ENCODE measurements at places on chromosomes 11 and 22.
A peak's percentile ranks its signal among the peaks of the same experiment; 100 is the strongest.

GRCh38 chr22:32204856-32205722 lies at the start of gene RFPL2:
Gene RFPL2, minus strand, starts transcription at chr22:32205073. Its CDS starts 2,622 bp downstream, at chr22:32202451.
- DNase-seq = no peak

- no peak for DNase-seq
Measured at GRCh38 chr11:61004761-61005181, 33.3 kb downstream of the CD6 start.

DNA sequence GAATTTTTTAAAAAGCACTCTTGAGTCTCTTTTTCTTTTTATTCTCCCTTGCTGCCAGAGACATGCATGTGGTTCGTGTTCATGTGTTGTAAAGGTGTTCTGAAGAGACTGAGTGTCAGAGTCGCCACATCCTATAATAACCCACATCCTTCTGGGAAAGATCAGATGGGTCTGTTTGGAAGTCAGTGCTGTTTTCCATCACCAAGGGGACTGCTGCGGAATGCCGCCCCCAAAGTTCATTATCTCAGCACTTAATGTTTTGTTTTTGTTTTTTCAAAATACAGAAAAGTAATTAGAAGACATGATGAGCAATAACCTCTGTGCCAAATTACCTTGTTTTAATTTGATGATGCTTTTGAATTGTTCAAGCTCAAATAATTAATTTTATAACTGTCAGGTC lies 56.9 kb upstream of the EIF3M start:
- no peak for DNase-seq

DNA sequence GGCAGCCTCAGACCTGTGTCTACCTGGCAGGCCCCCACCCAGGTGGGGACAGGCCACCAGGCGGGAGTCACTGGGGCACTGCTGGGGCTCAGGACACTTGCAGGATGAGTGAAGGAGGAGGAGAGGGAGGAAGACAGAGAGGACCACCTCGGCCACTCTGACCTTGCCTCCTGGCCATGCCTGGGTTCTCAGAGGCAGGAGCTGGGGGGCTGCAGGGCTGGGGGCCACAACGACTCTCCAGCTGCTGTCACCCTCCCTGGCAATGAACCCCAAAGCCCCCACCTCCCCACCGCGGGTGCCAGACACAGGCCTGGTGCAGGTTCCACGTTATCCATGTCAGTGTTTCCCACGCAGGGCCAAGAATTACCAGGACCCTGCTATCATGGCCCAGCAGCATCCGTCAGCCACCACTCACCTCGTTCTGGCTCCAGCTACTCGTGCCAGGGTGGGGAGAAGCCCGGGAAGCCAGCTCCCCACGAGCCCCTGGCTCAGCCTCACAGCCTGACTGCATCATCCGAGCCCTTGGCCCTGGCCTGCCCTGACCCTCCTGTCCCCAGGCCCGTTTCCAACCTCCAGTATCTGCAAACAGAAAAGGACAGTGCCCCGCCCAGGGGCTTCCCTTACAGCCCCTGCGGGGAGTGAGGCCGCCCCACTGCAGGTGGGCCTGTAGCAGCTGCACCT lies 62.4 kb downstream of the BRD1 start:
- no peak for DNase-seq

GRCh38 chr11:75152651-75153427 lies 1.9 kb downstream of the SLCO2B1 start:
- no peak for DNase-seq

DNA sequence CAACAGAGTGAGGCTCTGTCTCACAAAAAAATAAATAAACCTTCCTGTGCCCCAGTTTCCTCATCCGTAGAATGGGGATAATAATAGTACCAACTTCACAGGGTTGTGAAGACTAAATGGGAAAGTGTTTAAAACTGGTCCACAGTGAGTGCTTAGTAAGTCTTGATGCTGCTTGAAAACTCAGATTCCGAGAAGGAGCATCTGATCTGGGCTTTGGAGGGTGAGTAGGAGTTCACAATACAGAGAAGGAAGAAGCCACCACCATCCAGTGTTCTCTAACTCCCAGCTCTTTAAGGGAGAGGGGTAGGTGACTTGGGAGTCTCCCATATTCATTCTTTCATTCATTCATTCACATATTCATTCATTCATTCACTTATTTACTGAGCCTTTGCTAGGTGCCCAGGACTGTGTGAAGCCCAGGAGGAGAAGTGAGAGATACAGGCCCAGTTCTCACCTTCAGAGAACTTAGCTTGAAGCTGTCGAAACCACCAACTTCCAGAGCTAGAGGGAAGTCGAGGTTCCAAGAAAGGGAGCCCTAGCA lies 17.7 kb downstream of the CYTH4 start:
- DNase-seq = no peak

DNA sequence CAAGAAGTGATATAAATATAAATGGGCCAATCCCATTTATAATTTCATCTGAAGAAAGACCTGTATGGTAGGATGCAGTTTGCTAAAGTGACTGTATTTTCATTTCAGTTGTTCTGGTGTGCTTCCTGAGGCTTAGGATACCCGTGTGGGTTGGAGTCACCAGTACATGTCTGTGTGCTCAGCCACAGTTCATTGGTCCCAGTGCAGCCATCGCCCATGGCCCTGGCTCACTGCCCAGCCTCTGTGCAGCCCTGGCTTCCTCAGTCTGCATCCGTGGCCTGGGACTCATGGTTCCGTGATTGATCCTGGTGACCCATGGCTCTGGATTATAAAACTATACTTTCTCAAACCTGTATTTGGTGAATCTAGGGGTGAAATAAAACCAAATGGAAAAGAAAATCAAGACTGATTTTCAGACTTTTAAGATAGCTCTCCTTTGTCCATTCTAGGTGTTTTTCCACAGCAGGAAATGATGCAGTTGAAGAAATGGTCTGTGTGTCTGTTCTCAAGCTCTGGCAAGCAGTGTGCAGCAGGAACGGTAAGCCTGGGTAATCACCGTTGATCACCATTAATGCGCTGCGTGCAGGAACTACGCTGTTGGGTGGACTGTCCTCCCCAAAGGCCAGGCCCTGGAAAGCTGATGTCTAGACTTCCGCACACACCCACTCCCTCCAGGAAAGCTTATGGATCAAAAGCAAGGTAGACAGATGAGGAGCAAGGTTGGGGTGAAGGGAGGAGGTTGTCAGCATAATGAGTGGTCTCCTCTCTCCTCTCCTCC lies 27.2 kb downstream of the TTC12 start:
- no peak for DNase-seq

DNA sequence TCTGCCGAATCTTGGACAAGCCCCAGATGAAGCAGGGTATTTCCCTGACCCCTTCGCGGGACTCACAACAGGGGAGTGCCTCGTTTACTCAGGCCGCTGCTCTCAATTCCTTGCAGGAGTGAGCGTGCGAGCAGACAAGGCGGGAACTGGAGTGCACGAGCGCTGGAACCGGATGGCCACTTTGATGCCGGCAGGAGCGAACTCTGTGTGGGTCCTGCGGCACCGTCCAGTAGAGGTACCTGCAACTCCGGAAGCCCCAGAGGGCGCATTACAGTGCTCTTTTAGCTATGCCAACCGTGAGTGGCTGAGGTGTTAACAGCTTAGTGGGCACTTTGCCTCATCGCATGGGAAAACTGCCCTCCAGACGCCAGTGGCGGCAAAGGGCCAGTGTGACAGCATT lies 182.3 kb upstream of the ANO3 start:
- no peak for DNase-seq

DNA sequence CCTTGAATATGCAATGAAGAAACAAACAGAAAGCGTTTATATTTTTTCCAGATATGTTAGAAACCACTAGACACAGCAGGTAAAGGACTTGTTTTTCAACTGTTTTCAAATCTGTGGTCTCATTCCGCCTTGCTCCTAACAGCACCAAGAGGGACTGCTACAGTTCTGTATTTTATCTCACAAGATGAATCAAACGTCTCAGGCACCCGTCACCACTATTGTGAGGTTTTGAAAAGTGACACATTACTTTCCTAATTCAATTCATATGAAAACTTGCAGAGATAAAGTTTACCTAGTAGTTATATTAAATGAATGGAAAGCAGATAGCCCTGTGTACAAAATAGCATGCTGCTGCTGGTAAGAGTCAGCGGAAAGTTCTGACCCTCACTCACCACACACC lies 386.3 kb downstream of the ETS1 start:
- DNase-seq = no peak

DNA sequence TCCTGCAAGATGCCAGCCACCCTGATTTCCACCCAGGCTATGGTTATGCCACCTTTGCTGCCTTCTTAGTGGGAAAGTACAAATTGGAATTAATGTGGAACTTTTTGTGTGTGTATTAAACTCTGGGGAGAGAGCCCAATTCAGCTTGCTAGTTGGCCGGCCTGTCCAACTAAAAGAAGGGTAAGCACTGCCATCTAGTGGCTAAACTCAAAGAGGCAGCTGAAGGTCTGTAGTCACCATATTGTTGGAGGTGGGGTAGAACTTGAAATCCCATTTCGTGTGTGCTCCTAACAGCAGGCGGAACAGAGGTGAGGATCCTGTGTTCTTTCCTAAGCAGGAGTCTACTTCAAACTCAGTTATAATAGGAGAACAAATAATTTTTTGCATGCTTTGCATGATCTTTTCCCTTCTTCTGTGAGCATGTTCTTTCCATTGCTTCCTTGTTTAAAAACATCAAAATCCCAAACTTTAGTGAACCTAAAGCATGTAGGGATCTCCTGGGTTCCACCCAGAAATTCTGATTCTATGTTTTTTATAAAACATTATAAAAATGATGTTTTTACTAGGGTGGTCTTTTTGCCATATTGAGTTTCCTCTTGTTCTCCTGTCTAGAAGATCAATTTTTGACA lies 138.8 kb upstream of the SORL1-AS1 start:
- peak; percentile 41 for DNase-seq

GRCh38 chr11:17486646-17487045 lies 10.0 kb upstream of the ABCC8 start:
- DNase-seq = no peak

DNA sequence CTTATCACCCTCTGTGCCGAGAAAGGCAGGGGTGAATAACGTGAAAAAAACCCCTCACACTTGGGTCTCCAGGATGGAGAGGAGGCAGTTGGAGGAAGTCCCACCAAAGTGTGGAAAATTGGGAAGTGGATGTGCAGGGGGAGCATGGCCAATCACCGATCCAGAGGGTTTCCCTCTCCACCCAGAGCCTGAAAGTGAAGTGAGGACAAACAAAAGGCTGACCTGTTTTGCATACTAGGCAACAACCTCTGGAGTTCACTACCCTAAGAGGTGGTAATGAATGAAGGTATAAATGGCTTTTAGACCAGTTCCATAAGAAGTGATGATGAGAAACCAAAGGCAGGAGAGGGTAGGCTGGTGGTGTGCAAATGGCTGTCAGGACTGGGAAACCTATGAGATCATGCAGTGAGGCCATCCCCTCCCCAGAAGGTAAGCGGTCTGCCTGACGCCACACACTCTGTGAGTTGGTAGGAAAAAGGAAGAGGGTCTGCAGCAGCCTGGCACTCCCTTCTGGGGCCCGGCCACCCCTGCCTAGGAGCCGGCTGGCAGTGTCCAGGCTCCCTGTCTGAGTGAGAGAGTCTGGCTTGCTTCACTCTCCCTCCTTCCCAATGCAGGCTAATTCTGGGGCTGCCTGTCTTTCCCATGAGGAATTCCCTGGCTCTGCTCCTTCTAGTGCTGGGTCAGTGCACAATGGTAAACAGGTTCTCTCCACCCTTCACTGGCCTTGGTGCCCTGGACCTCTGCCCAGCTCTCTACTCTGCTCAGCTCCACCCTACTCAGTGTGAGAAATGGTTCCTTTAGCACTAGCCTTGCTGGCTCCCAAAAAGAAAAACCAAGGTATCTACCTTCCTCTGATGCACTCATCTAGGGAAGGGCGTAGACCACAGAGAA lies 15.6 kb downstream of the TBC1D10A start:
- DNase-seq = no peak

DNA sequence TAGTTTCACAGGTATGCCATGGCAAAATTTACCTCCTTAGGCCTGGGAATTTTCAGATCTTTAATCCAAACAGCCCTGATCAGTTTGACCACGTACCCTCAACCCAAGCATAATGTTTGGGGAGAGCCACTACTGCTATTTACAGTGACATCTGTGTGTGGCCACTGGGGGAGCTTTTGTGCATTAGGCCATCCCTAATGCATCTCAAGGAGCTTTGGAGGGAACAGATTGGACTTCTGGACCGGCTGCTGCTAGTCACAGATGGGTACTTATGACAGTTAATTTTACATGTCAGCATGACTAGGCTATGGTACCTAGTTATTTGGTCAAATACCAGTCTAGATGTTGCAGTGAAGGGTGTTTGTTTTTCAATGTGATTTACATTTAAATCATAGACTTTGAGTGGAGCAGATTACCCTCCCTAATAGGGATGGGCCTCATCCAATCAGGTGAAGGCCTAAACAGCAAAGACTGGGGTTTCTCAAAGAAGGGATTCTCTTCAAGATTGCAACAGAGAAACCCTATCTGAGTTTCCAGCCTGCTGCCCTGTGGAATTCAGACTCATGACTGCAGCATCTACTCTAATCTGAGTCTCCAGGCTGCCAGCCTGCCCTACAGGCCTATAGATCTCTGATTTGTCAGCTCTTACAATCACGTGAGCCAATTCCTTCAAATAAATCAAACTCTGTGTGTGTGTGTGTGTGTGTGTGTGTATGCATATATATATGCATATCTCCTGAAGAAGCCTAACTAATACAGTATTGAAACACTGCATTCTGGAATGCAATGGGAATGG lies 38.0 kb upstream of the GALNT18 start:
- no peak for DNase-seq

DNA sequence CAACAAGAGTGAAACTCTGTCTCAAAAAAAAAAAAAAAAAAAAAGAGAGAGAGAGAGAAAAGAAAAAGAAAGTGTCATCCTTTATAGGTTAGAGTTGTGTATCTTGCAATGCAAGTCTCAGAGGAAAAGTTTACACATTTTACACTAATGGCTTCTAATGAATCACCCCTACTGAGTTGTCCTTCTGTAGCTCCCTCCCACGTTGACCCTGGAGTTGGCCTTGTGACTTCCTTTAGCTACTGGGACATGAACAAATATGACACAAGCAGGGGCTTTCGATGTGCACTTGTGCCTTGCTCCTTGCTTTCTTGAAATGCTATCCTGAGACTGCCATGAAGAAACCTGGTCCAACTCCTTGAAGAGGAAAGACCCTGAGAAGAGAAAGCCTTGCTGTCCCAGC lies 2.4 kb upstream of the SMCO4 start:
- no peak for DNase-seq

DNA sequence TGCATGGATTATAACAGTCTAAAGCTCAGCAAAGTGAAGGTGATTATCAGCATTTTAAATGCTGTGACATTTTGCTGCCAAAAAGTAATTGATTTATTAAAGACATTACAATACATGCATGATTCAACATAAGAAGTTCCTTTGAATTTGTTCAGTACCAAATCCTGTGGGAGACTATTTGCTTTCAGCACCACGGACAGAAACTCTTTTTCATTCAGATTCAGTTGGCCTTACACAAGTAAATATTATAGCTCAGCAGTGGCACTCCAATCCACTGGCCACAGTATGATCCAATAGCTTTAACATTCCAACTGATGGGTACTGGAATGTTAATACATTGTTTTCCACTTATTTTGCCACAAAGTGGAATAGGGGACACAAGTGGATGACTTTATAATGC lies 806.7 kb downstream of the NTM start:
- no peak for DNase-seq

DNA sequence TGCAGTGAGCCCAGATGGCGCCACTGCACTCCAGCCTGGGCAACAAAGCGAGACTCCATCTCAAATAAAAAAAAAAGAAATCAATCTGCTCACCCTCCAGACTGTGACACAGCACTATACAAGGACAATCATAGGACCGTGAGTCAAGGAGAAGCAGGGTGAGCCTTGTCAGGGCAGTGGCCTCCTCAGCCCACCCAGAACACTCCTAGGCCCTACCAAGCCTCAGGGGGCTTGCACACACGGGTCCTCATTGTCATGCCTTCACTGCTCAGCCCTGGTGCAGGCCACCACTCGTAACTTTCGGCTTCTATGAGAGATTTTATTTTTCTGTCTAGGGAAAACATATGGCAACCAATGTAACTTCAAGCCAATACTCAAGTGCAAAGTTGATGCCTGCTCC lies 35.8 kb downstream of the DGCR2 start:
- DNase-seq = no peak
